ENCODE measurements at places on chromosomes 16 and 17. TPM values are rescaled to one million over a fixed set of nuclear protein-coding genes. Genes with fewer than 3 reads are reported as not detected.

The CX3CL1 gene
- total RNA-seq = 0.12 TPM

The ZP2 gene
- not detected for total RNA-seq

The CCDC200 gene
- not detected for total RNA-seq

The HIC1 gene
- 1.6 TPM for total RNA-seq

The CFAP52 gene
- total RNA-seq = not detected

The SLC52A1 gene
- total RNA-seq = 0.80 TPM

The CD300LG gene
- total RNA-seq = not detected

The SEPTIN12 gene
- total RNA-seq = not detected

The CCL17 gene
- not detected for total RNA-seq

The C16orf86 gene
- total RNA-seq = not detected

The OSGIN1 gene
- total RNA-seq = 33.8 TPM

The TUBD1 gene
- 10.7 TPM for total RNA-seq

The KRTAP4-16 gene
- not detected for total RNA-seq

The HOXB2 gene
- 0.59 TPM for total RNA-seq

The KCNAB3 gene
- total RNA-seq = 1.7 TPM

The ELMO3 gene
- 0.70 TPM for total RNA-seq

The CTRL gene
- 1.6 TPM for total RNA-seq

The TEPSIN gene
- 28.8 TPM for total RNA-seq

The CCL22 gene
- 0.07 TPM for total RNA-seq

The CHRNE gene
- total RNA-seq = 0.10 TPM

The MYO15A gene
- 0.73 TPM for total RNA-seq

The RNU2-1 gene
- not detected for total RNA-seq

The IL34 gene
- 0.56 TPM for total RNA-seq

The ABCC11 gene
- total RNA-seq = 0.22 TPM

The TBC1D26 gene
- not detected for total RNA-seq

The CHMP6 gene
- total RNA-seq = 35.3 TPM

The NSF gene
- total RNA-seq = 21.1 TPM

The ETV4 gene
- 57.5 TPM for total RNA-seq

The MED1 gene
- total RNA-seq = 30.4 TPM

The WNT9B gene
- not detected for total RNA-seq

The KIF2B gene
- not detected for total RNA-seq

The RCVRN gene
- not detected for total RNA-seq

The UMOD gene
- total RNA-seq = not detected

The SLFN12L gene
- not detected for total RNA-seq

The KRTAP1-5 gene
- total RNA-seq = not detected

The BRCA1 gene
- 19.7 TPM for total RNA-seq

The ITGAX gene
- total RNA-seq = 1.1 TPM

The CENPN gene
- total RNA-seq = 58.0 TPM

The NHLRC4 gene
- total RNA-seq = 0.19 TPM
